CD4-positive, alpha-beta T cell (primary cell): ENCODE measurements at places on chromosomes 5 and 9. TPM values are rescaled to one million over a fixed set of nuclear protein-coding genes. Genes with fewer than 3 reads are reported as not detected.
A peak's percentile ranks its signal among the peaks of the same experiment; 100 is the strongest.

GRCh38 chr9:14294659-14295058, 19.3 kb downstream of the NFIB start:
- no peak overlapping the region for H3K4me3 ChIP-seq
- DNase-seq = no peak
- no peak overlapping the region for H3K27ac ChIP-seq
- H3K27me3 ChIP-seq = peaks cover 6% of the 10 kb centered on the region

DNA sequence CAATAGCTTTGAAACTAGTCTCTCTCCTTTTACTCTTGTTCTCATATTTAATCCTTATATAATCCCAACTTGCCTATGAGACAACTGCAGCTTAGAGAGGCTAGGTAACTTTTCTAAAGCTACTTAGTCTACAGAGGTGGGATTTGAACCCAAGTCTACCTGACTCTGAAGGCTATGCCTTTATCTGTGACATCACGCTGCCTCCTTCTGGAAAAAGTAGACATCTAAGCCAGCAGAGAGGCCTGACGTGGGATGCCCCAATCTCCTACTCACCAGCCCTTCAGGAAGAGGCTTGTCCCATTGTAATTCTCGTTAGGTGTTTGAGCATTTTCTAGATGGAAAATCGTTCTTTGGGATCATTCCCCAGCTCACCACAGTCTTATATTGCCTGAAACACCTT, 167.5 kb downstream of the HSPA4 start:
- no peaks in the 10 kb centered on the region for H3K36me3 ChIP-seq
- no peak for DNase-seq
- H3K4me1 ChIP-seq = no peaks in the 10 kb centered on the region

The SLC4A9 gene
- not detected for total RNA-seq

DNA sequence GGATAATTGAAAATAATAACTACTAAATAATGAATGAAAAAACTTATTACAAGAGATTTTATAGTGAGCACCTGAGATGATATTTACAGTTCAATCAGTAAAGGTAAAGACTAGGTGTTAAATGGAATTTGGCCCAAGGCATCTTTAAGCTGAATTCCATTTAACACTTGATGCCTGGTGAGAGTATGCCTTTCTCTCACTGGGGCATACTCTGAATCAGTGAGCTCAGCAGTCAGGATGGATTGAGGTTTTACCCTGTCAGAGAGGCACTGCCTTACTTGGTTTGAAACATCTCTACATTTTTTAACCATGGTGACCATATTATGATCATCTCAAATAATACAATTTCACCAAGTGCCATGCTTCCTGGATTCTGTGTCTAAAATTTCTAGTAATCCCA, 1416.3 kb downstream of the MAT2B start:
- no peaks in the 10 kb centered on the region for H3K27me3 ChIP-seq
- no peak for DNase-seq
- no peak overlapping the region for H3K4me3 ChIP-seq
- no peaks in the 10 kb centered on the region for H3K36me3 ChIP-seq
- H3K27ac ChIP-seq = no peak overlapping the region
- no peaks in the 10 kb centered on the region for H3K4me1 ChIP-seq

DNA sequence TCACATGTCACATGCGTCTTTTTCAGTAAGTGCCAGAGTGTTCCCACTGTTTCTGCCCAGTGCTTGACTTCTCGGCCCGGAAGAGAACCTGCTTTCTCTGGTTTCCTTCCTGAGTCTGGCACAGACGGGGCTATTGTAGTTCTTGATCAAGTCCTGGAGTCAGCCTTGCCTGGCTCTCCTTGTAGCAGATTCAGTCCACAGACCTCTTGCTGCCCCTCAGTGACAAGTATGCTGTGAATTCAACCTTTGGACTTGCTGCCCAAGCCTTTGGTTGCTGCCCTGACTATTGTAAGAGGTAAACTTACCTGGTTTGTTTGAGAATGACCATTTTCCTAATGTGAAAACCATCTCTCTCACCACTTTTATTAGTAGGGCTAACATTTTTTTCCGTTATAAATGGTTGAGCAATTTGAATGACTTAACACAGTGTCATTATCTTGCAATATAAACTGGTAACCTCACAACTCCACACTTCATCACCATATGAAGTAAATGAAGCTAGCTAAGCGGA, 24.7 kb downstream of the ZBTB34 start:
- no peaks in the 10 kb centered on the region for H3K27me3 ChIP-seq
- DNase-seq = no peak
- peaks cover 27% of the 10 kb centered on the region for H3K36me3 ChIP-seq

DNA sequence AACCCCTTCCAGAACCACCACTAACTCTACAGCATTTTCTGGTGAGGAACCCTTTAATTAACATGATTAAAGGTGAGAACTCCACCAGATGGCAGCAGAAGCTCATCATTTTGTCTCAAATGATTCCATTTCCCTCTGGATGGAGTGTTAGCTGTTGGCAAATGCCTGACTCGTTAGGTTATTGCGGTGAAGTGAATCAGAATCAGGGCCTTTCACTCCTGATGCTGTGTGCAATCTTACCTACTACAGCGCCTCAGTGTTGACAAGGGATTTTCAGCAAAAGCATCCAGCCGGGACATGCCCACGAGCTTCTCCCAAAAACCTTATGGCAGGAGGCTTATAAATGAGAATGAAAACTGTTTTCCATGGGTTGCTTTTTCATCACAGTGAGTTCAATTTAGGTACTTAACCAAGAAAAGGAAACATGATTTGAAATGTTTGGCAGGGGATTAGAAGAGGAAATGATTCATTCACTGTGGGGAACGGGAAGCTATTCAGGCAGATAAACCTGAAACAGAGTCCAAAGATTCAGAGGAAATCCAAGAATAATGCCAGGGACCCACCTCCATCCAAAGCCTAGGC, 48.0 kb upstream of the CAST start:
- H3K4me1 ChIP-seq = peaks cover 6% of the 10 kb centered on the region
- no peak overlapping the region for H3K4me3 ChIP-seq
- peak; percentile 31 for DNase-seq
- no peaks in the 10 kb centered on the region for H3K27me3 ChIP-seq

The GRK6 gene
- total RNA-seq = 192 TPM

- H3K4me3 ChIP-seq = no peak overlapping the region
- no peaks in the 10 kb centered on the region for H3K27me3 ChIP-seq
- no peak overlapping the region for H3K27ac ChIP-seq
Observed at GRCh38 chr5:62814991-62815390, 236.4 kb downstream of the LRRC70 start.

GRCh38 chr9:126503333-126504085, 110.2 kb upstream of the LMX1B start:
- H3K4me1 ChIP-seq = peaks cover 26% of the 10 kb centered on the region
- no peak overlapping the region for H3K4me3 ChIP-seq
- no peak overlapping the region for H3K27ac ChIP-seq
- H3K36me3 ChIP-seq = no peaks in the 10 kb centered on the region
- no peak for DNase-seq

The GRIN1 gene
- total RNA-seq = not detected

- H3K4me3 ChIP-seq = peak overlapping the region; percentile 55
- H3K36me3 ChIP-seq = peaks cover 27% of the 10 kb centered on the region
- DNase-seq = peak; percentile 44
- H3K27me3 ChIP-seq = no peaks in the 10 kb centered on the region
- H3K4me1 ChIP-seq = peaks cover 98% of the 10 kb centered on the region
- peak overlapping the region; percentile 97 for H3K27ac ChIP-seq
Observed at GRCh38 chr5:151212406-151212798, 11.5 kb downstream of the CCDC69 start.

GRCh38 chr5:17235731-17236330, 18.4 kb downstream of the BASP1 start:
- no peaks in the 10 kb centered on the region for H3K27me3 ChIP-seq
- no peak for DNase-seq
- H3K4me1 ChIP-seq = no peaks in the 10 kb centered on the region
- H3K4me3 ChIP-seq = no peak overlapping the region
- no peaks in the 10 kb centered on the region for H3K36me3 ChIP-seq
- H3K27ac ChIP-seq = no peak overlapping the region

DNA sequence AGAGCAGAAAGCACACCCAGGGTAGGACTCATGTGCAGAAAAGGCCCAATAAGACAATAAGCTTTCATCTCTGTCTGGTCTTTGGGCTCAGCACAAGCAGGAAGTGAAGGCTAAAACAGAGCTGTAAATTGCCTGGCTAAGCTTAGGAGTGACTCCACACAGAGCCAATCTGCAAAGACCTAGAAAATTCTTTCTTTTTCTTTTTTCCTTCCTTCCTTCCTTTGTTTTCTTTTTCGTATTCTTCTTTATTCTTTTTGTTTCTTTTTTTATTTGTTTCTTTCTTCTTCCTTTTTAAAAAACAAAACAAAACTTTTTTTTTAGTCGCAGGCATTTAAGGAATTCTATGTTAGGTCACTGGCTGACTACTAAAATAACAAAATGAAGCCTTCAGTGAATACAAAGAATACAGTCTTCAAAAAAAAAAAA, 12.2 kb downstream of the SLC35A4 start:
- no peak overlapping the region for H3K27ac ChIP-seq
- H3K27me3 ChIP-seq = no peaks in the 10 kb centered on the region
- no peaks in the 10 kb centered on the region for H3K36me3 ChIP-seq
- H3K4me1 ChIP-seq = peaks cover 5% of the 10 kb centered on the region

- no peak overlapping the region for H3K4me3 ChIP-seq
- no peak overlapping the region for H3K27ac ChIP-seq
- DNase-seq = no peak
- peaks cover 9% of the 10 kb centered on the region for H3K27me3 ChIP-seq
- no peaks in the 10 kb centered on the region for H3K36me3 ChIP-seq
Observed at GRCh38 chr5:378301-378891, 56.9 kb downstream of the AHRR start.

GRCh38 chr5:104498281-104498680, 935.7 kb upstream of the NUDT12 start:
- H3K27ac ChIP-seq = no peak overlapping the region
- no peaks in the 10 kb centered on the region for H3K36me3 ChIP-seq
- no peaks in the 10 kb centered on the region for H3K4me1 ChIP-seq
- no peak for DNase-seq
- H3K4me3 ChIP-seq = no peak overlapping the region

DNA sequence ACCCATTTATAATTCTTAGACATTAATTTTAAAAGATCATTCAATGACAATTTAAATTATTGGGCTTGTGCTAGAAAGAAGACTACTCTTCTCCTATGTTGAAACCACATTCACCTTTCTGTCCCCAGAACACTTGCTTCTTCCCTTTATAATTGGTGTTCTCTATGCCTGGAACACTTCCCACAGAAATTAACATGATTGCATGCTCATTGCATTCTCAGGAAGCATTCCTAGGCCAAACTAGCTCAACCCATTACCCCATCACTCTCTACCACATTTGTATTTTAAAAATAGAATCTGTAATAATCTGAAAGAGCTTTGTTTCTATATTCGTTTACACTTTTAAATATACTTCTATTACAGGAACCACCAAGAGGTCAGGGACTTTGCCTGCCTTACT, 184.7 kb downstream of the MEF2C start:
- no peaks in the 10 kb centered on the region for H3K4me1 ChIP-seq
- H3K27me3 ChIP-seq = peaks cover 29% of the 10 kb centered on the region
- no peak overlapping the region for H3K4me3 ChIP-seq
- H3K36me3 ChIP-seq = no peaks in the 10 kb centered on the region
- no peak overlapping the region for H3K27ac ChIP-seq
- DNase-seq = no peak

The MED10 gene
- total RNA-seq = 98.0 TPM

The ANXA1 gene
- 310 TPM for total RNA-seq

DNA sequence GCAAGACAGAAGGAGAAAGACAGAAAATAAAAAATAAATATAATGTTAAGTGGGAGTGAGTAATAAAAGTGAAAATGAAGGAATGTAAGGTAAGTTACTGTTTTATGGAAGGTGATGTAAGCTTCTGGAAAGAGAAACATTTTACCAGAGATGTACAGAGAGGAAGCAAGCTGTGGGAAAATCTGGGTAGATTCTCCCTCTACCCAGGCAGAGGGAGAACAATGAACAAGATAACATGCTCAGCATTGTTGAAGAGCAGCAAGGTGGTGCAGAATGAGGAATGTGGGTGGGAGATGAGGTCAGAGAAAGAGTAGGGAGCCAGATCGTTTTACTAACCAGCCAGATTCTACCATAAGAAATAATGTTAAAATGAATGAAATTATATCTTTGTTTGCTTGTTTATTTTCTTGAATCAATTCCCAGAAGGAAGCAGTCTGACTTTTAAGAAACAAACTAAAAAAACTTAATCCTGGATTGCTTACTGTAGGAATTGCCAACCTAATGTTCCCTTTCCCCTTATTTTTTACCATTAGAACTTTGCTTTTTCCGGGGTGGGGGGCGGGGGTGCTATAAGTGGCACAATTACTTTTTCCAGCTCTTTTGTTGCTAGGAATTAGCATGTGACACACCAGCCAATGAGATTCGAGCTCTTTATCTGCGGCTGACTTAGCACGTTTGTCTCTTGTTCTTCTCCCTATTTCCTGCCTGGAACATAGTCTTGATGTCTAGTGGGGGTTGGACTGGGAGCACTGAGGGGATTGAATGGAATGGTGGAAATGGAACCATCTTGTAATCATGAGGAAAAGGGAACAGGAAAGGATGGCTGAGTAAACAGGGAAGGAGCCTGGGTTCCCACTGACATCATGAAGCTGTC, 356.7 kb downstream of the TMEM167A start:
- H3K4me3 ChIP-seq = no peak overlapping the region
- H3K4me1 ChIP-seq = no peaks in the 10 kb centered on the region
- DNase-seq = no peak

GRCh38 chr5:160466116-160466515, 44.5 kb downstream of the PTTG1 start:
- no peaks in the 10 kb centered on the region for H3K27me3 ChIP-seq
- no peaks in the 10 kb centered on the region for H3K36me3 ChIP-seq
- DNase-seq = no peak
- H3K27ac ChIP-seq = no peak overlapping the region
